ENCODE measurements at places on chromosomes 5 and 9. TPM values are rescaled to one million over a fixed set of nuclear protein-coding genes. Genes with fewer than 3 reads are reported as not detected.
A peak's percentile ranks its signal among the peaks of the same experiment; 100 is the strongest.

Gene LIX1
- polyA plus RNA-seq, result not detected

Gene SLC6A3
- polyA plus RNA-seq, result not detected

Gene IL9
- polyA plus RNA-seq, result not detected

DNA sequence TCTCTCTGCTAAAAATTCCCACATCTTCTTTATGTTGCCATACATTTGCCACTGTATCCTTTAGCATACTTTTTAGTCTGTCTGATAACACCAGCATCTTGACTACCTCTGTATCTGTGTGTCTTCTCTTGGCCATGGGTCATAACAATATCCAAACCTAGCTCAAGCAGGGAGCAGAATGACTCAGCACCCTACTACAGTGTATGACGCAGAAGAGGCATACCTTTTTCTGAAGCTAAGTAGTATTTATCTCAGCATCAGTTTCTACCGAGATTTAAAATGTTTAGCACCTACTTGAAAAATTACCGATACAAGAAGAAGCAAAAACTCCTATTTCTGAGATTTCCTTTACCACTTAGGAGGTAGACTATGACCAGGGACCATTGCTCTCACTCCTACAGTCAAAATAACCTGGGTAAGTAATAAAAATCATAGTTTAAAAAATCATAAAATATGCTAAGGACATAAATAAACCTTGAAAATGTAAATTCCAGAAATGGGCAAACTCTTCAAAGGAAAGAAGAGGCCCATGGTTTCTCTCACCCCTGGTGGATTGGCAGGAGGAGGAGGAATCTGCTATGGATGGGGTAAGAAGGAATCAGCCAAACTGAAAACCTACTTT, 286.5 kb downstream of the MAST4 start:
- DNase-seq, result peak; percentile 92

All from mammary epithelial cell (primary cell).